ENCODE measurements at places on chromosomes 3 and 15.

- no peak for DNase-seq
Observed at GRCh38 chr3:179476215-179476614, 24.9 kb upstream of the GNB4 start.

DNA sequence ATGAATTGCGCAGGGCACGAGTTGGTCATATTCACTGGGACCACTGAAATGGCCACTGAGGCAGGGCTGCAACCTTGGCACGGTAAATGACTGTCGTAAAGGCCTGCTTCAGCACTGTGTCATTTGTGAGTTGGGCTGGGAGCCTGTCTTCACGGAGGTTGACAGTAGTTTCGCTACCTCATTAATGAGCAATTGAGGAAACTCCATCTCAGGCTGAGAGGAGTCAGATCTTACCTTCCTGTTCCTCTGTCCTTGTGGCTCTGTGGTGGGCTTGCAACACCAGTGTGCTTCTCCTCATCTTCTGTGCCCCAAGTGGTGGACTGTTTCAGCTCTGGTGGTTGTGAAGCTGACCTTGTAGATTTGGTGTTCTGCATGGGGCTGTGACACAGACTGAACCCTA, 80.1 kb upstream of the EIF1B start:
- DNase-seq, result no peak

GRCh38 chr15:41494190-41494921, 682 bp downstream of the ITPKA start:
- DNase-seq, result no peak

GRCh38 chr3:149967086-149967685, 3.5 kb downstream of the PFN2 start:
- DNase-seq, result no peak

DNA sequence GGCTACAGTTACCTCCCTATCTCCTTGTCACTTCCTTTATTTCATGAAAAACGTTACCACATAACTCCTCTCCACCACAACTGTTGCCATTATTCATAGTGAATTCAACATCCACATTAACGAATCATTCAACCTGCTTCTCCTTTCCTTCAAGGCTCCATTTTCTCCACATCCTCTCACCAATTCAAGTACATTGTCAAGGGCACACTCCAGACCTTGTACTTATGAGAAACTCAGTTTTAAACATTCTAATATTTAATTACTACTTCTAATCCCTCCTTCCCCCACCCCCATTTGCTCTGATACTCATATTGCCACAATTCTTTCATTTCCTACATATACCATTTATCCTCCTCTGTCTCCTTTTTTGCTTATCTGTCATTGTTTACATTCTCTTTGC, 871.2 kb downstream of the TUSC7 start:
- DNase-seq, result no peak

DNA sequence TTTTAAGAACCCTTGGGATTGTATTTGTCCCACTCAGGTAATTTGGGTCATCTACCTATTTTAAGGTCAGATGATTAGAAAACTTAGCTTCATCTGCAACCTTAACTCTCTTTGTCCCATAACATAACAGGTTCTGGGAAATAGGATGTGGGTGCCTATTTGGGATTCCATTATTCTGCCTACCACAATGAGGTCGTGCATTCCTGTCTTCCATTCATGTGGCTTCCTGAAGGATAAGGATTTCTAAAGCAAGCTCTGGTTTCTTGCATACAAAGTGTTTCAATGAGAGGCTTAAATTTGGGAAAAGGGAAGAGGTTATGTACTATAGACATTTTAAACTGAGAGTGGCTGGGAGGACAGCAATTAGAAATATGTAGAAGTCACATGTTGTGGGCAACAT, 190.3 kb downstream of the MCTP2 start:
- DNase-seq, result no peak

DNA sequence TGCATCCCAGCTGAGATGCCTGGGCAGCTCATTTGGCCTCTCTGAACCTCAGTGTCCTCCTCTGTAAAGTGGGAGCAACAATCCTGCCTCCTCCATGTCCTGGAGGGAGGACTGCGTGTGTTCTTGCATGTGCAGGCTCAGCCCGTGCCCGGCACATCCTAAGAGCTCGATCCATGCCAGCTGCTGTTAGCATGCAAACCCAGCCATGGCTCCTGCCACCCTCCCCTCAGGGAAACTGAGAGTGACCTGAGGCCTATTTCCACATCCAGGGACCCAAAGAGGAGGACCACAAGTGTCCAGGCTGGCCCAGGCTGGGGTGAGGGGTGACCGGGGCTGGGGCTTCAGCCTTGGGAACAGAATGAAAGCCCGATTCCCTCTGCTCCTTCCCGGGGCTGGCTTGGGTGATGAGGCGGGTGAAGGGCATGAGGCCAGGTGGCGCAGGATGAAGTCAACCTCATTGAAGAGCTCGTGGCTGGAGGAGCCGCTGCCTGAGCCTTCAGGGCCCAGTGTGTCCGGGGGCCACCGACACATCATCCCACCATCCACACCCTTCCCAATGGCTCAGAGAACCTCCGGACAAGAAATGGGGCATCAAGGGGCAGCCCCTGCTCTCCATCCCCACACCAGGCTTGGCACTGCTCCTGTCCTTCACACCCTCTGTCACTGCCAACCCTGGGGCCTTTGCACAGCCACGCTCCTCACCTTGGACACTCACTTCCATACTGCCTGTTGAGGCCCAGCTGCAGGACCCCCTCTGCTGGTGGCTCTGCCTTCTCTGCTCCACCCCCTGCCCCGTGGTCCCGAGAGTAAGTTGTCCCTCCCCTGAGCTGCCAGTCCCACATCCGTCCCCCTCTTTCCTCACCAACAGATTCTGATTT, 42.5 kb downstream of the ADAMTS7 start:
- no peak for DNase-seq

DNA sequence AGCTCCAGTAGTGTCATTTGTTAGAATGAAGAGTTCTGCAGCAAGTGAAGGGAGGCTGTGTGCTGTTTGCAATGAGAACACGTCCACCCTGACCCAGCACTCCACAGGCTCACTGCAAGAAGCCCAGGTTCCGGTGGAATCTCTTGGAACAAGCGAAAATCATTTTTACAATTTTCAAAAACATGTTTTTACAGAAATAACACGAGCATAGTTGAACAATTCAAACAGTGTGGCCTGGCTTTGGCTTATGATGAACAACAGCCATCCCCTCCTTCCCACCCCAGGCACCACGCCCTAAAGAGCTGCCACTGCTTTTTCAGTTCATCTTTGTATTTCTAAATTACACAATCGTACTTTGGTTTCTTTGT, 59.5 kb upstream of the KY start:
- no peak for DNase-seq

- no peak for DNase-seq
Observed at GRCh38 chr15:60589728-60590127, 110.8 kb upstream of the ICE2 start.

DNA sequence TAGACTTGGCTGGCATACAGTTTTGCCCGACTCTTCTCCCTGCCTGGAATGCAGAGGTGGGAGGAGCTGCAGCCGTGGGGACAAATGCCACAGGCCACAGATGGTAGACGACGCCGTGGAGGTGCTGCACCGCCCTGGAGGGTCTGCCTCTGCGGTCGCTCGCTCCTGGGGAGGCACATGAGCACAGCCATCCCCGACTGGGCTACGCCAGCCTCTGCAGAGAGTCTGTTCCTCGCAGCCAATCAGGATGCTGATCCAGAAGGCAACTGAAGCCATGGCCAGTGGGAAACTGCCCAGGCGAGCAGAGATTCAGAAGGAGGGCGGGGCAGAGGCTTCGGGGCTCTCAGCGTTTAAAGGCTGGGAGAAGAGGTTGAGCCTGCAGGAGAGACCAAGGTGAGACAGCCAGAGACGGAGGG, 11.9 kb upstream of the LRRC15 start:
- no peak for DNase-seq

DNA sequence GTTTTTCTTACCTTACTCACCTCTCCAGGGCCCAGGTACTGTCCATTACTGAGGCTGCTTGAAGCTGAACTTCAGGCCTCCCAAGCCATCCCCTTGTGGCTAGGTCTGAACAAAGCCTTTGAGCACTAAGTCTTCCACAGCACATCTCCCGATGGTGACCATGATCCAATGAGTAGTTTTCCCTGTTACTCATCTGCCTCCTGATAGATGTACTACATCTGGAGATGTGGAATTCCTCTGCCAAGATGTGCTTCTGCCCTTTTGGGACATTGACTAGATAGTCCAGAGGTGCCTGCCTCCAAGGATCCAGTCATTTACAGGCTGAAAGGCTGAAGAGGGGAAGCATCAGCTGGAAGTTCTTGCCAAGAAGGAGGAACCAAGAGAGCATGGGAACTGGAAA, 28.9 kb upstream of the SLC35G2 start:
- no peak for DNase-seq

DNA sequence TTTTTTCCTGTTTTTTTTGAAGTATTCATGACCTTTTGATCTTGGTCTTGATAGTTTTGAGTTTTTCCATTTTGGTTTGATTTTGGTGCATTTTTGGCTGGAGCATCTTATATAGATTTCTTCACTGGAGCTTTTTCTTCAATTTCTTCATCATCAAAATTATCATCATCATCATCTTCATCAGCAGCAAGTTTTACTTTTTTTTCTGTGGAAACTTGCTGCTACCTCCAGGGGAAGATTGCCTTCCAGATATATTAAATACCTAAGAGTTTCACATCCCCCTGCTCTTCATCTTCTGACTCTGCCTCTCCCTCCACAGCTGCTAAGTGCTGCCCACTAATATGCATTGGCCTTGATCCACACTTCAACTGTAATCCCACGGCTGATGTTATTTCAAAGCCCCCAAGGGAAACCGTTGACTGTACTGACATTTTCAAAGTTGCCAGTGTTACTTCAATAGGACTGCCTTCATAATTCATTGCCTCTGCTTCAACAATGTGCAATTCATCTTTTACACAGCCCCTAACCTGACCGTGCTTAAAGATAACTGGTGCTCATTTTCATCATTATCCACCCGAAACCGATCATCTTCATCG, 151.7 kb downstream of the NR1D2 start:
- no peak for DNase-seq
